Spinal cord (tissue), 10 donors: ENCODE measurements at places on chromosomes 13 and 19. TPM values are rescaled to one million over a fixed set of nuclear protein-coding genes. Genes with fewer than 3 reads are reported as not detected.
A peak's percentile ranks its signal among the peaks of the same experiment; 100 is the strongest.

Gene SYCN
- not detected for total RNA-seq

Gene LGALS14
- 0.28 TPM for total RNA-seq

GRCh38 chr19:33344573-33344925 is 29.0 kb upstream of the CEBPG start:
- peaks cover 5% of the 10 kb centered on the region for H3K27me3 ChIP-seq
- H3K4me3 ChIP-seq: no peak overlapping the region
- H3K4me1 ChIP-seq: peaks cover 4% of the 10 kb centered on the region
- no peak overlapping the region for H3K27ac ChIP-seq

Gene GNG7
- total RNA-seq: 11.4 TPM

DNA sequence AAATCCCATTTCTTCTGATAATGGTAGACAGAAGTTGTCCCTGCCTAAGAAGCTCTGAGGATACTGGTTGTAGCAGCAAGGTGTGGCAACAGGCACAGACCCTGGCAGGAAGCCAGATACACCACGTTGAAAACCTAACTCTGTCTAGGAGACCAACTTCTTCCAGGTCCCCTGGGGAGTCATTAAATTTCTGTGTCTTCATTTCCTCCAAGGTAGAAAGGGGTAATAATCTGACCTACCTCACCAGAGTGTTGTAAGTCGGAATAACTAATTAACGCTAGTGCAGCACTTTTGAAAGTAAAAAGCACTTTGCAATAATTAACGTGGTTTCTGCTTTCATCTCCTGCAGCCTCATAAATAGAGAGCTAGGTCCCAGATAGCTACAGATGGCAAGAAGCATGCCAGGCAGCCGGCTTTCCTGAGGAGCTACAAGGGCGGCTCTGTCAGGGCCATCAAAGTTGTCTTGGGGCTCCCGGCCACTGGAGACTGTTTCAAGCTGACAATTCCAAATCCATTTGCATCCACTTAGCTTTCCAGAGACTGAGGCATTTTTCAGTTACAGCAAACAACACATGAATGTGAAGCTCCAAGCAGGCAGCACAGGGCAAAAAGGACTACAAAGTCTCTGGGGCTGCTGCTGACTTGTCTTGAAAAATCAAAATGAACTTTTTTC is 176.2 kb downstream of the FOXO1 start:
- peaks cover 13% of the 10 kb centered on the region for H3K27me3 ChIP-seq
- no peak for DNase-seq
- H3K4me1 ChIP-seq: peaks cover 23% of the 10 kb centered on the region
- no peaks in the 10 kb centered on the region for H3K36me3 ChIP-seq
- no peak overlapping the region for H3K4me3 ChIP-seq
- H3K27ac ChIP-seq: no peak overlapping the region

- no peaks in the 10 kb centered on the region for H3K4me1 ChIP-seq
- H3K36me3 ChIP-seq: no peaks in the 10 kb centered on the region
- DNase-seq: peak; percentile 69
- peak overlapping the region; percentile 26 for H3K27ac ChIP-seq
- no peak overlapping the region for H3K4me3 ChIP-seq
Measured at GRCh38 chr13:23790577-23791170, 98.5 kb downstream of the MIPEP start.

Gene CRTC1
- 7.8 TPM for total RNA-seq

Gene HIF3A
- 16.9 TPM for total RNA-seq

DNA sequence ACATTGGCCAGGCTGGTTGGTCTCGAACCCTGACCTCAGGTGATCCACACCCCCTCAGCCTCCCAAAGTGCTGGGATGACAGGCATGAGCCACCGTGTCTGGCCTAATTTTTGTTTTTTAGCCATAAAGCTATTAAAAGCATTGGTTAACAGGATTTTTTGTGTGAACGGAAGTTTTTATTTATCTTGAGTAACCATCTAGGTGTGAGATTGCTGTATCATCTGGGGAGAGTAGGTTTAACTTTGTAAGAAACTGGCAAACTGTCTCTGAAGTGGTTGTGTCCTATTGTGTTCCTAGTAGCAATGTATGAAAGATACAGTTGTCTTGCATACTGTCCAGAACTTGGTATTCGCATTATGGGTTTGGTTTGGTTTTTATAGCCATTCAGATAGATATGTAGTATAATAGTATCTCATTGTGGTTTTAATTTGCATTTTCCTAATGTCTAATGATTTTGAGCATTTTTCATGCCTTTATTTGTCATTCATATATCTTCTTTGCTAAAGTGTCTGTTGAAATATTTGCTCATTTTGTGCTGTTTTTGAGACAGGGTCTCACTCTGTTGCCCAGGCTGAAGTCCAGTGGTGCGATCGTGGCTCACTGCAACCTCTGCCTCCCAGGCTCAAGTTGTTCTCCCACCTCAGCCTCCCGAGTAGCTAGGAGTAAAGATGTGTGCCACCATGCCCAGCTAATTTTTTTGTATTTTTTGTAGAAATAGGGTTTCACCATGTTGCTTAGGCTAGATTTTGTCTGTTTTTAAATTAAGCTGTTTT is 13.5 kb upstream of the PLEKHF1 start:
- H3K4me3 ChIP-seq: no peak overlapping the region
- H3K27me3 ChIP-seq: no peaks in the 10 kb centered on the region
- no peak overlapping the region for H3K27ac ChIP-seq
- no peaks in the 10 kb centered on the region for H3K4me1 ChIP-seq

DNA sequence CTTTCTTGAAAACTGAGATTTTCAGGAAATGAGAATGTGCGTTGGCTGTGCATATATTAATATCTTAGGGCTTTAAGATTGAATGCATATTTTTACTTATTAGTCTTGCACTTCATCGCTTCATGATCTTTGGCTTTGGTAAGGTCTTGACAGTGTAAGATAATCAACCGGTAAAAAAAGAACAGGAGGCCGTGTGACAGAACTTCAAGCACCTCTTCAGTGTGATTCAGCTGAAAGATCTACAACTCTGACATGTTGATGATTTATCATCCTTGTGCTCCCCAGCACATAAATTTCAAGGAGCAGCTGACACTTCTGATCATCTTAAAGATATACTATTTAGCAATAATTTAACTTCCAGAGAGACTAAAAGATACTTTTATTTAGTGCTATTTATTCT is 195.1 kb downstream of the HS6ST3 start:
- H3K36me3 ChIP-seq: no peaks in the 10 kb centered on the region
- no peak overlapping the region for H3K27ac ChIP-seq
- H3K27me3 ChIP-seq: no peaks in the 10 kb centered on the region
- no peak for DNase-seq
- H3K4me1 ChIP-seq: no peaks in the 10 kb centered on the region
- no peak overlapping the region for H3K4me3 ChIP-seq

GRCh38 chr13:106916329-106916976 is 348.5 kb upstream of the ARGLU1 start:
- H3K27me3 ChIP-seq: no peaks in the 10 kb centered on the region
- no peak for DNase-seq
- H3K36me3 ChIP-seq: no peaks in the 10 kb centered on the region
- H3K4me3 ChIP-seq: no peak overlapping the region
- peaks cover 14% of the 10 kb centered on the region for H3K4me1 ChIP-seq

Gene CACNA1A
- total RNA-seq: 39.8 TPM

GRCh38 chr13:108508263-108508662 is 121.1 kb upstream of the MYO16 start:
- no peak overlapping the region for H3K27ac ChIP-seq
- no peaks in the 10 kb centered on the region for H3K36me3 ChIP-seq
- no peak overlapping the region for H3K4me3 ChIP-seq
- no peak for DNase-seq
- no peaks in the 10 kb centered on the region for H3K4me1 ChIP-seq

DNA sequence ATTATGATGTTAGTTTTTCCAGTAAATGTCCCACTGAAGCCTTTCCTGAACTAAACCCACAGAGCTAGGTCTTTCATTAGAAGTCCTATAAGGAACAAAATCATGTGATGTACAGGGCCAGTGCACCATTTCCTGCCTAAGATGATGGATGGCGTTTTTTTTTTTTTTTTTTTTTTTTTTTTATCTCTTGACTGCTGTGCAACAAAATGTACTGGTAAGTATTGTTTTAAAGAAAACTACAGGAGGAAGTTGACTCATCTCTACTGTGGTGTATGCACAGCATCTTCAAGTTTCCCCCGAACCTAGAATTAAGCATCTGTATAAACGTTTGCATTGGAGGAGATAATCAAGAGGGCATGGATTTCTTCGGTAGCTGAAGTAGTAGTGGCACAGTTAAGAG is 197.5 kb downstream of the NBEA start:
- peaks cover 5% of the 10 kb centered on the region for H3K36me3 ChIP-seq
- H3K27me3 ChIP-seq: no peaks in the 10 kb centered on the region
- H3K27ac ChIP-seq: no peak overlapping the region
- H3K4me3 ChIP-seq: no peak overlapping the region
- no peak for DNase-seq
- no peaks in the 10 kb centered on the region for H3K4me1 ChIP-seq

- H3K27ac ChIP-seq: no peak overlapping the region
- no peak overlapping the region for H3K4me3 ChIP-seq
- no peak for DNase-seq
- no peaks in the 10 kb centered on the region for H3K4me1 ChIP-seq
Measured at GRCh38 chr13:85462792-85463425, 336.3 kb downstream of the SLITRK6 start.

Gene ZNF296
- 0.22 TPM for total RNA-seq

Gene IZUMO4
- 14.9 TPM for total RNA-seq

Gene MYO1F
- total RNA-seq: 4.5 TPM

Gene GPR180
- total RNA-seq: 7.9 TPM

- no peaks in the 10 kb centered on the region for H3K27me3 ChIP-seq
- peaks cover 7% of the 10 kb centered on the region for H3K4me1 ChIP-seq
- no peak overlapping the region for H3K4me3 ChIP-seq
- DNase-seq: no peak
- no peak overlapping the region for H3K27ac ChIP-seq
- H3K36me3 ChIP-seq: peaks cover 9% of the 10 kb centered on the region
Measured at GRCh38 chr13:24505256-24505655, 7.3 kb downstream of the PARP4 start.

Gene CCDC70
- not detected for total RNA-seq

Gene CLEC11A
- total RNA-seq: 44.7 TPM

GRCh38 chr13:79880818-79881217 is 399.9 kb downstream of the NDFIP2 start:
- H3K27me3 ChIP-seq: no peaks in the 10 kb centered on the region
- no peak for DNase-seq
- H3K36me3 ChIP-seq: no peaks in the 10 kb centered on the region
- H3K27ac ChIP-seq: no peak overlapping the region
- no peaks in the 10 kb centered on the region for H3K4me1 ChIP-seq
- H3K4me3 ChIP-seq: no peak overlapping the region

DNA sequence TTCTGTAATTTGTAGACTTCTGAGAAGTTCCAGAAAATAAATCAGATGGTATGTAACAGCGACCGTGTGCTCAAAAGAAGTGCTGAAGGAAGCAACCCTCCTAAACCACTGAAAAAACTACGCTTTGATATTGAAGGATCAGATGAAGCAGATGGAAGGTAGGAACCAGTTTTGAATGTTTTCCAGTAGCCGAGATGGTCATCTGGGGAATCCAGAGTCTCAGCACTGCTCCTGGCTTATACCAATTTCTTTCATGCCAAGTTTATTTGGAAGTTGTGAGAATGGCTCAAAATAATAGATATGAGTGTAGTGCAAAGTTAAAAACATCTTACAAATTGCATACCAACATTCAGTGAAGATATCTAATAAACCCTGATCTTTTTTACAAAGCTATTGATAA is 56.2 kb downstream of the RCBTB2 start:
- DNase-seq: no peak
- H3K4me1 ChIP-seq: no peaks in the 10 kb centered on the region
- H3K27me3 ChIP-seq: no peaks in the 10 kb centered on the region
- no peak overlapping the region for H3K27ac ChIP-seq
- H3K4me3 ChIP-seq: no peak overlapping the region

DNA sequence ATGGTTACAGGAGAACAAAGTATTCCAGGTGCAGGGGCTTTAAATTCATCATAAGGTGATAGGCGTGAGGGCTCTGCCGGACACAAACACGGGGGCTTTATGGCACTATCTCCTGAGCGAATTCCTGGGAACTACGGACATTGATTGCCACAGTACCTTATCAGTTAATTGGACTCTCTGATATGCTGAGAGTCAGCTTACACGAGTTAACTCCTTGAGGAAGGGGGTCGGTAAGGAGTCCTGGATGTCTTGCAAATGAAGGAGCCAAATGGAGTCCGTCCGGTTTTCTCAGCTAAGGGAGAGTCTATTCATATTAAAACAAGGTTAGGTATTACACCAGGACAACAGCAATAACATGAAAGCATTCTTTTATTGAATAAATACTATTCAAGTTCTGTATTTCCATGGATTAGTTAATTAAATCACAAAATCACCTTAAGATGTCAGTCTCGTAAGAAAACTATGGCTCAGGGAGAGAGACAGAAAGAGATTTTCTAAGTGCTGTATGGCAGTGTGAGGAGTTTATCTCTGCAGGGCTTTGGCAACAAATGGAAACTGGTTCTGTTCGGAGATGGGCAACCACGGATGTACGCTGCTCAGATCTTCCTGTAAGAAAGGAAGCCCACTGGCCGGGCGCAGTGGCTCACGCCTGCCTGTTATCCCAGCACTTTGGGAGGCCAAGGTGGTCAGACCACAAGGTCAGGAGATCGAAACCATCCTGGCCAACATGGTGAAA is 26.2 kb upstream of the HIF3A start:
- H3K36me3 ChIP-seq: no peaks in the 10 kb centered on the region
- H3K4me1 ChIP-seq: no peaks in the 10 kb centered on the region
- no peak overlapping the region for H3K4me3 ChIP-seq
- H3K27me3 ChIP-seq: peaks cover 5% of the 10 kb centered on the region

DNA sequence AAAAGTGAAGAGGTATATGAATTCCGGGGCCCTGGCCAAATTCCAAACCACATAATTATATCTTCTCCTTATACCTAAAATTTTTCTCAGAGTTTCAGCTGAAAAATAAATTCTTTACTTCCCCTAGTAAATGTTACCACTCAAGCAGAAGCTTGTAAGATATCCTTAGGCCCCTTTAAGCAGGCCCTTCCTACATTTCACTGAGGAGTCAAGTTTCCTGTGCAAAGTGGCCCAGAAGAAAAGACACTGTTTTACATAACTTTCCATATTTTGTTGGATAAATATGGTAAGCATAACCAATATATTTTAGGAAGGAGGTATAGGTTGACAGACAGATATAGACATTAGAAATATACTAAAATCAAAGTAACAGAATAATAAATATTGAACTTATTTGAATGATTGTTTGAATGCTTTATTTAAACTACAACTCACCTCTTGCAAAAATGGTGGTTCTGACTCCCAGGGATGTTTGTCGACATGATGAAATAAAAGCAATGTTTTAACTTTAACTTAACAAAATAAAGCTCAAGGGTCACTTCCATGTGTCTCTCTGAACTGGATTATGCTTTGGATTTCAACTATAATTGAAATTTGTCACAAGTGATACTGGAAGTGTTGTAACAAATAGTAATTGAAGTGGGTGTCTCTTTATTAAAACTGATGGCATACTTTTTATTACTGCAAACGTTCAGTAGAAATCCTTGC is 141.2 kb downstream of the SPRY2 start:
- H3K4me3 ChIP-seq: no peak overlapping the region
- no peaks in the 10 kb centered on the region for H3K27me3 ChIP-seq
- no peaks in the 10 kb centered on the region for H3K36me3 ChIP-seq
- DNase-seq: no peak
- H3K4me1 ChIP-seq: no peaks in the 10 kb centered on the region
